Pulmonary artery endothelial cell (primary cell): ENCODE measurements at places on chromosomes 6 and 20. TPM values are rescaled to one million over a fixed set of nuclear protein-coding genes. Genes with fewer than 3 reads are reported as not detected.

DNA sequence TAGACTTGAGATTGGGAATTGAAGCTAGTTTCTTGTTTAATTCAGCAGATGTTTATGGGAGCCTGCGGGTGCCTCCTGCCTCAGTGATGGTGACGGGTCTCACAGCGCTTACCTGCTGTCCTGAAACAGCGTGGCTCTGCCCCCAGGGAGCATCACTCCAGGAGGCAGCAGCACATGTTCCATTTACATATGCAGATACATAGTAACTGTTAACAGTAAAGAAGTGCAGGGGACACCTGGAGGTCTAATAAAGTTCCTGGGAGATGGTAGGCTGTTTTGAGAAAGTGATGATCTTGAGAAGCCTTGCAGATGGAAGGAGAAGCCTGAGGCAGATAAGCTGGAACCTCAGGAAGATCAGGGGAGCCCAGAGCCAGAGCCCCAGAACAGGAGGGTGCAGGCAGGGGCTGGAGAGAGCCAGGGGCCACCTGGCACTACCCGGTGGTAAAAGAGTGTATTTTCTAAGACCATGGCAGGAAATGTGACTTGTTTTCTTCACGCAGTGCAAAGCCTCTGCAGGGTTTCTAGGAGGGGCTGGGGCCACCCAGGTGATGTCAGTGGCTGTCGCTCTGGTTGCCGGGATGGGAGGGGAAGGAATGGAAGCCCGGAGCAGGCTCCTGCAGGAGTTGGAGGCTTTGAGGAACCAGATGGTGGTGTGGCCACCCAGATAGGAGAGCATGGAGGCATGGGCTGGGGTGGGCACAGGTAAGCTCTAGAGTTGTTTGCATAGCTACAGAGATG, 24.2 kb upstream of the KIF25 start:
- DNase-seq: no peak

The SNAI1 gene
- total RNA-seq: 0.86 and 2.1 TPM in 2 replicates

The TULP1 gene
- not detected in 2 replicates for total RNA-seq

The FAM83C gene
- total RNA-seq: not detected in 2 replicates

DNA sequence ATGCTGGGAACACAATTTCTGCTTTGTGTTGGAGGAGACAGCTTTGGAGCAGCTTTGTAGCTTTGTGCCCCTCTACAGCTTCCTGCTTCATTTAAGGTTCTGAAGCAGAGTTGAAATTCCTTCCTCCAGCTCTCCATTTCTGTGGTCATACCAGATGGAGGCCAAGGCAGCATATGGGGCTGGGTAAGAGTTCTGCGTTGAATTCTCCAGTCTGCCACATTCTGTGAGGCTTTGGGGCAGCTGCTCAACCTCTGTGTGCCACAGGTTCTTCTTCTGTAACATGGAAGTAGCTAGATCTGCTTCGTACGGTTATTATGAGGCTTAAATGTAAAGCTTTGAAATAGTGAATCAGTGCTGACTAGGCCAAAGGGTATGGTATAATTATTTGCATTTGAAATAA, 2.9 kb upstream of the TRIM26 start:
- DNase-seq: no peak

The ZBTB12 gene
- 3.5 and 5.2 TPM in 2 replicates for total RNA-seq

DNA sequence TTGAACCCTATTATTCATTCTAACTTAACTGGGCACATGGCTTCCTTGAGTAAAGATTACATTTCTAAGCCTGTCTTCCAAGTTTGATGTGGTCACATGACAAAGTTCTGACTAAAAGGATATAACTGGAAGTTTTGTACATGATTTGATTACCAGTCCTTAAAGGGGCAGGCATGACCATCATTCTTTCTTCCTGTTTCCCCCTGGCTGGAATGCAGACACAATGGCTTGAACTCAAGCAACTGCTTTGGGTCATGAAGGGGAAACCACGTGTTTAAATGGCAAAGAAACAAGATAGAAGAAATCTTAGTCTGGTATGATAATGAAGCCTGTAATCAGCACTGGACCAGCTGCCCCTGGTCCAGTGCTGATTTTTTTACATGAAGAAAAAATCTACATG, 15.6 kb upstream of the SHLD1 start:
- no peak for DNase-seq

GRCh38 chr6:110882274-110882619, 7.7 kb downstream of the AMD1 start:
- DNase-seq: no peak

- DNase-seq: no peak
These were observed 81.4 kb downstream of the SOBP start for GRCh38 chr6:107571354-107571753.

DNA sequence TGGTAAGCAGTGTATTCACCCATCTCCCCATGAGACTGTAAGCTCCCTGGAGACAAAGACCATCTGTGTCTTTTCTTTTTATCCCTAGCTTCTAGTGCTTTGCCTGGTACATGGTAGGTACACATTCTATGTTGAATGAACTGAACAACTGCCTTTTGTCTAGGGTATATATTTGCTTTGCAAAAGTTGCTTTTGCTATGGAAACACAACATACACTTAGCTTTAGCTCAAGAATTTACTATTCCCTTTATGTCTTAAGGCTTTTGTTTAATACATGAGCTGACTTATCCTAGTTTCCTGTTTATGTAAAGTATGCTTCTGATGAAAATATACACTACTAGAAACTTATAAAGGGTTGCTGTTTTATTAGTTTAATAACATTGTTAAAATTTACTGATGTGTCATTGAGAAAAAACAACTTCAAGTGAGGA, 198.2 kb downstream of the PRL start:
- DNase-seq: peak; percentile 15

DNA sequence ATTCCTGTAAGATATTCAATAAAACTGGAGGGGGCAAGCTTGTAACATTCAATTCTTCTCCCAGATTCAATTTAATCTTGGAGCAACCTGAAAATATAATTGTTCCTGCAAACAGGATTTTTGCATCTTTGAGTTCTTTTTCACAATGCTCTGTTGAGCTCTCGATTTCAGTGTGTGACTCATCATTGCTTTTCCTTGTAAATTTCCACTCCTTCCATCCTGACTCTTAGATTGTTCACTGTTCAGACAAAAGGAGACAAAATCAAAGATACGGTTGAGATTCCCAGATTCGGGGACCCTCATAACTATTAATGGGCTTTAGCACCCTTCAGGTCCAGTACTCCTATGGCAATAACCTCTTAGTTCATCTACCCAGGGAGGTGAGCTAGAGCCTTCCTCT, 571.9 kb upstream of the CHD6 start:
- DNase-seq: no peak

DNA sequence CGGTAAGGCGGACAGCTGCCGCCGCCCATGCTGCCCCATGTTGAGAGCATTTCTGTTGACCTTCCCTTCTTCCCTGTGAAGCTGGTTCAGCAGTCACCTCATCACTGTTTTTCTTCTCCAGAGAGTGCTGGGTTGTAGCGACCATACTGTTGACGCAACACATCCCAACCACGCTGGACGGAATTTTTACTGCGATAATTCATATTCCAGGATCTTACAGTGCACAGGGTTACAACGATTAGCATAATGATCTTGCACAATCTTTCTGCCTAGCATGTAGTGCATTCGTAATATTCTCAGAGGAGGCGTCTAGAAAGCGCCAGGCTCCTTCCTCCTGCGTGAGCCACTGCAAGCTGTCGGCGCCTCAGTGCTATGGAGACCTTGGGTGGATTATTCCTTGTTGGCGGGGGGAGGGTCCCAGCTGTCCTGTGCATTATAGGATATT, 137.0 kb downstream of the MTHFD1L start:
- DNase-seq: no peak

DNA sequence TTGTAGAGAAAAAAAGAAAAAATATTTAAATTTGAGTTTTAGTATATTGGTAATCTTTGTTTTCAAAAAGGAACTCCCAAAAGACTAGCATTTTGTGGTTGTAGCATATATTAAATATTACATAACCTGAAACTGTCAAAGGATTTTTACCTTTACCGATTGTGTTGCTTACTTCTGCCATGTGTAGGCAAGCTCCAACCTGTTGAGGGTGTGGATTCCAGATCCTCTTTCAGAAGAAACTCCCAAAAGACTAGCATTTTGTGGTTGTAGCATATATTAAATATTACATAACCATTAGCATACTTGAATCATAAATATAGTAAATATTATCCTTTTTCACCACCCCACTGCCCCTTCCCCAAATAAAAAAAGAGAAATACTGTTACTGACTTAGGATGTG, 3.2 kb downstream of the DSE start:
- no peak for DNase-seq

- no peak for DNase-seq
These were observed 94.6 kb downstream of the EPB41L2 start for GRCh38 chr6:130968476-130968875.

- no peak for DNase-seq
These were observed 99.6 kb downstream of the PREX1 start for GRCh38 chr20:48728042-48728825.

- no peak for DNase-seq
These were observed 40.2 kb downstream of the CTCFL start for GRCh38 chr20:57484772-57485171.

The FOXP4 gene
- 2.9 and 3.1 TPM in 2 replicates for total RNA-seq

The EYA4 gene
- total RNA-seq: 0.07 TPM in 1 of 2 replicates, not detected in the other

DNA sequence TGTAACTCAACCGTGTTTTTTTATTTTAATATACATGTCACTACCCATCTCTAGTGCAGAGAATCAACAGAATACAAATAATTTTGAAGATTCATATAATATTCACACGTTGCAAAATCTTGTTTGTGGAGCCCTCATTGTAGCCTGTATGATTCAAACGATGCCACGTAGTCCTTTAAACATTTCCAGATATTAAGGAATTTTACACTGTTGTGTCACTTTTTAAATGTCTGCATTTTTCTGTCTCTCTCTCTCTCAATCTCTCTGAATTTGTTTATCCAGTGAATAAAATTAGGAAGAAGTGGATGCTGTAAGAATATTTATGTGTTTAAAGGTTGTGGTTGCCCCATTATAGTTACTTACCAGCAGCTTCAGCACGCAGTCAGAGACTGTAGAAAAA, 262.0 kb downstream of the PAX1 start:
- no peak for DNase-seq

GRCh38 chr6:117840541-117840983, 66.5 kb upstream of the SLC35F1 start:
- peak; percentile 4 for DNase-seq

GRCh38 chr6:73857341-73857890, 161.4 kb downstream of the CD109 start:
- no peak for DNase-seq

The SIRPG gene
- total RNA-seq: not detected in 2 replicates

GRCh38 chr6:43952746-43953145, 174.5 kb downstream of the MRPL14 start:
- no peak for DNase-seq
